ENCODE measurements at places on chromosomes 3 and 15.
A peak's percentile ranks its signal among the peaks of the same experiment; 100 is the strongest.

DNA sequence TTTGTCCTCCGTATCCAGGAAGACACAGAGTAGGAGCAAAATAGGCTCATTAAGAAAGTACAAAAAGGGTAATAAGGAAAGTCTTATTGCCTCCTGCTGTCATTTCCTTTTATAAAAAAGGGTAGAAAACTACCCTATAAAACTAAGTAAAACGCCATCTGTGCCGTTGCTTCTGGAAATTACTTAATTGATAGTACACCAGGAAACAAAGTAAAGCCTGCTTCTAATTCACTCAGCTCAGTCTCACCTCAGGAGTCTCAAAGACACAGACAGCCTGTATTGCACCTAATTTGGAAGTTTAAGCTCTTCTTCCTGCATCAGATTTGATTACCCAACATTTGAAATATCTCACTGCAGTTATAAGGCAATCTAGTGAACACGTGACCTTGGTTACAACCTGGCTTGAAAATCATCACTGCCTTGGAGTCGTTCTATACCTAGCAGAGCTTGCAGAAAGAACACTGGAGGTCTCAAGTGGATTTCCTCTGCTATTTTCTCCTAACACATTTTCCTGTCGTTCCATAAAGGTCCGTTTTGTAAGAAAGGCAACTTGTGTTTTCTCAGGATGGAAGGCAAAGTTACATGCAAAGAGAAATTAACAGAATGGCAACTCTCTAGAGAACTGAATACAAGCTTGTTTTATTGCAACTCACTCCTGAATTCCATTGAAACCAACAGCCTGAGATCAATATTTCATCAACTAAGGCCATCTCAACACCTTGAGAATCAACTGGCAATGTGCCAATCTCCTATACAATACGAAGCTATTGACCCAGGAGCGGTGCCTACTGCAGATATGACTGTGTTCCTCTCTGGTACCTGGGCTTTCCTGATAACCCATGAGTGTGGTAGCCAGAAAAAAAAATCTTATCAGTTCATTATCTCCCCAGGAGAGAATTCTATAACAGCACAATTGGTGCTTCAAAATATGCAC is 203.3 kb upstream of the LMCD1 start:
- H3K4me1 ChIP-seq, result no peaks in the 10 kb centered on the region
- DNase-seq, result no peak
- H3K4me3 ChIP-seq, result no peak overlapping the region
- no peaks in the 10 kb centered on the region for H3K36me3 ChIP-seq
- no peaks in the 10 kb centered on the region for H3K27me3 ChIP-seq

GRCh38 chr3:13492976-13493866 is 13.1 kb downstream of the HDAC11 start:
- H3K4me1 ChIP-seq, result peaks cover 14% of the 10 kb centered on the region
- H3K27me3 ChIP-seq, result no peaks in the 10 kb centered on the region
- H3K27ac ChIP-seq, result no peak overlapping the region
- no peaks in the 10 kb centered on the region for H3K36me3 ChIP-seq
- no peak for DNase-seq

- H3K4me1 ChIP-seq, result peaks cover 26% of the 10 kb centered on the region
- DNase-seq, result no peak
- no peak overlapping the region for H3K4me3 ChIP-seq
- H3K27me3 ChIP-seq, result no peaks in the 10 kb centered on the region
- peaks cover 6% of the 10 kb centered on the region for H3K36me3 ChIP-seq
Observed at GRCh38 chr15:67134067-67134838, 68.9 kb downstream of the SMAD3 start.

- peaks cover 42% of the 10 kb centered on the region for H3K27me3 ChIP-seq
- no peak overlapping the region for H3K27ac ChIP-seq
- no peaks in the 10 kb centered on the region for H3K4me1 ChIP-seq
- no peak for DNase-seq
- H3K36me3 ChIP-seq, result no peaks in the 10 kb centered on the region
Observed at GRCh38 chr3:73351423-73352071, 273.2 kb downstream of the PDZRN3 start.

DNA sequence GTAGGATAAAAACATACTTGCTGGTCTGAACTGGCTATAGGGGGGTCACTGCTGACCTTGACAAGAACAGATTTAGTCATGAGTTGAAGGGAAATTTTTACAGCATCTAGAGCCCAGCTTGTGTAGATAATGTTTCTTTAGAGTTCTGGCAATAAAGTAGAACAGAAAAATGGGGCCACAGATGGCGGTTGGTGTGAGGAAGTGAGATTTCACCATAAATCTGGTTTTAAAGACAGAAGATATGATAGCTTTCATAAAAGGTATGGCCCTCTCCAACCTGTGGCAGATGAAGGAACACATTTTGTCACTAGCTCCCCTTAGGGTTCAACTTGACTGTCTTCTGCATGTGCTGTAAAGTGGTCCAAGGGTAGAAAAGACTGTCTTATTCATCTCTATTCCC is 24.3 kb upstream of the IMPDH2 start:
- H3K27me3 ChIP-seq, result no peaks in the 10 kb centered on the region
- peaks cover 14% of the 10 kb centered on the region for H3K4me1 ChIP-seq
- H3K4me3 ChIP-seq, result no peak overlapping the region
- H3K36me3 ChIP-seq, result peaks cover 75% of the 10 kb centered on the region

- H3K36me3 ChIP-seq, result peaks cover 52% of the 10 kb centered on the region
- no peak for DNase-seq
- H3K27me3 ChIP-seq, result no peaks in the 10 kb centered on the region
Observed at GRCh38 chr3:48621461-48621869, at the start of gene TMEM89. Gene TMEM89 (minus strand): TSS chr3:48621769. CDS start chr3:48621756, 13 bp downstream.

DNA sequence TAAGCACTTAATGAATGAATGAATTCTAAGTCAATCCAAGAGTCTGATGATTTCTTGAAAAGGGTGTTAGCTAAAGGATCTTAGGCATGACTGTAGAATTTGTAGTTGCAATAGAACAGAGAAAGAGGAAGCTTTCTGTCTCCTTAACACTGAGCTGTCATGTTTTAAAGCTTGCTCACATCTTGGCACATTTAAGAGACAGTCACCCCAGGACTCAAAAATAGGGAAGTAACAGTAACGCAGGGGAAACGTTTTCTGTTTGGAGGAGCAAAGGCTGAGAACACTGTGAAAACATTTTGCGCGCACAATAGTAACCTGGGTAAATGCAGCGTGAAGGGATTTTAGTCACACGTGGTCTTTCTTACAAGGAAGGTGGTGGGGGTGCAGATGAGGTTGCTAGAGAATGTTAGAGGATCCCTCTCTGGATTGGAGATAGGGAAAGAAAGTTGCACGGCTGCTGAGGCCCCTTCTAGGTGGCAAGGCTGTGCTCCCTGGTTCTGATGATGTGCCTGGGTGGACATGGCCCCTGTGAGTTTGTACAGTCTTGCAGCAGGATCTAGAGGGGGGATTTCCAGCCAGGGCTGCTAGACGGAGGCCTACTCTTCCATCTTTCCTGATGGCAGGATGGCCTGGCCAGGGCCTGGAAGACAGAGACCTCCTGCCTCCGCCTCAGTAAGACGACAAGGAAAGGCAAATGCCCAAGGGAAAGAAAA is 12.0 kb downstream of the STARD5 start:
- no peaks in the 10 kb centered on the region for H3K27me3 ChIP-seq
- peaks cover 24% of the 10 kb centered on the region for H3K4me1 ChIP-seq
- H3K27ac ChIP-seq, result no peak overlapping the region
- H3K4me3 ChIP-seq, result no peak overlapping the region

DNA sequence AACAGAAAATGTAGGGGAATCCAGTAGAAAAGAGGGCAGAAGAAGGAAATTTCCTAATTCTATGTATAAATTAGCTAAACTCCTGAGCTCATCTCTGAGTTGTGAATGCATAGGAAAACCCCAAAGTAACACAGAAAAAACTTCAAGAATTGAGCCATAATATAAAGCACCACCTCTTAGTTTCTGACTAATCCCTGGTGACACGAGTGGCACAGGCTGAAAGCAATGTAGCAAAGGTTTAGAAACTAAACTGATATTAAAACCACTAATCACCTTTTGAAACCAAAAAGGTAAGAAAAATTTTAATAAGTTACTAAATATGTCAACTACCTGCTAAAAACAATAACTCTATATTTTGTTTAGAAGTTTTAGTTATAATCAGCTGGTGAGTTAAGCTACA is 255.6 kb upstream of the NECTIN3 start:
- DNase-seq, result no peak
- peaks cover 26% of the 10 kb centered on the region for H3K4me1 ChIP-seq
- H3K4me3 ChIP-seq, result no peak overlapping the region
- H3K36me3 ChIP-seq, result no peaks in the 10 kb centered on the region
- no peak overlapping the region for H3K27ac ChIP-seq

GRCh38 chr15:68783226-68784058 is 37.3 kb downstream of the ANP32A start:
- no peak overlapping the region for H3K4me3 ChIP-seq
- no peak overlapping the region for H3K27ac ChIP-seq

GRCh38 chr3:180700941-180701340 is 21.7 kb upstream of the CCDC39 start:
- peak; percentile 61 for DNase-seq
- no peaks in the 10 kb centered on the region for H3K27me3 ChIP-seq
- peak overlapping the region; percentile 15 for H3K4me3 ChIP-seq
- H3K4me1 ChIP-seq, result peaks cover 37% of the 10 kb centered on the region
- H3K27ac ChIP-seq, result peak overlapping the region; percentile 80

DNA sequence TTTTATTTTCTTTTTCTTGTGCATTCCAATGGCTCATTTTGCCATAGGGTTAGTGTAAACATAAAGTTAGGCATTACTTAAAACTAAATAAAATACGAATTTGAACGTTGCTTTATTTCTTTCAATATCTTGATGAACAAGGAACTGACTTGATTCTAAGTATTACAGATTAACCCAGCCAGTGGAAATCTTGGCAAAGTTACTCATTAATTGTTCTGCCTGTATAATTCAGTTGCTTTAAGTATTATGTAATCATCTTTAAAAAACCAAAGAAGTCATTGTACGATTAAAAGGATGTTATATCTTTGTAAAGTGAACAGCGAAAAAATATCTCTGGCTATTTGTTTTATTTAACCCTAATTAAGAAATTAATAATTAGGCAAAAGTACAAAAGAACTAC is 737.9 kb upstream of the BCHE start:
- no peaks in the 10 kb centered on the region for H3K27me3 ChIP-seq
- H3K4me3 ChIP-seq, result no peak overlapping the region
- H3K4me1 ChIP-seq, result no peaks in the 10 kb centered on the region
- H3K27ac ChIP-seq, result no peak overlapping the region
- DNase-seq, result no peak
- no peaks in the 10 kb centered on the region for H3K36me3 ChIP-seq

- H3K27me3 ChIP-seq, result no peaks in the 10 kb centered on the region
- no peaks in the 10 kb centered on the region for H3K36me3 ChIP-seq
- H3K4me3 ChIP-seq, result no peak overlapping the region
- peaks cover 44% of the 10 kb centered on the region for H3K4me1 ChIP-seq
- peak; percentile 14 for DNase-seq
Observed at GRCh38 chr3:15631426-15632211, 30.1 kb downstream of the BTD start.

DNA sequence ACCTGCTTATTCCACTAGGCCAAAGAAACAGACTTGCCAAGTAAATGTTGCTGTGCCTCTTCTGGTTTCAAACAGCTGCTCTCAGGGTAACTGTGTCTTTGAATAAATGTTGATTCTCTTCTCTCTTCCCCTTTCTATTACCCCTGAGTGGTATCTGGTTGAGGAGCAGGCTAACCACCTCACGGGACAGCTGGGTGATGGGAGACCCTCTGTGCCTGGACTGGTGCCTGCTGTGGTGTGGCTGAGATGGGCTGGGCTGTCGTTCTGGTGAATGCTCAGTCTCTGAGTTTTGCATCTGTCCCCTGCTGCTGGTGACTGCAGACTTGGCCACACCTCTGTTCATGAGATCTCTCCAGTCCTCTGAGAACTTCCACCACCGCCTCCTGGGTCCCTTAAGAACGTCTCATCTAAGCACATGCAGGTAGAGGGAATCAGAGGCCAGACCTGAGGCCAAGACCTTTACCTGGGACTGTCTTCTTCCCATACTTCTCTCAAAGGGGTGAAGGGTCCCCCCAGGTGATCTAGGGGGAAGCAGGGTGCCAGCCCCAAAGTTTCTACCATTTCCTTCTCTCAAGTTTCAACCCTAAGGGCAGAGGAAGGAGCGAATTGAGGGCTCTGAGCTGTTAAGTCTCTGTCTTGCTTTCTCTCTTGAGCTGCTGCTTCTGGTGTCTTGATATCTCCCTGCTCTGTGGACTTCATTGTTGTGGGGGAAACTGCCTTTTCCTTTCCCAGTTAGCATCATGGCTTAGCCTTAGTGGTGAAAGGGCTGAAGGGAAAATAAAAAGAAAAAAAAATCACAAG is 252.9 kb downstream of the EBLN2 start:
- no peak overlapping the region for H3K27ac ChIP-seq
- H3K4me1 ChIP-seq, result no peaks in the 10 kb centered on the region
- peaks cover 19% of the 10 kb centered on the region for H3K27me3 ChIP-seq
- no peak overlapping the region for H3K4me3 ChIP-seq

- H3K36me3 ChIP-seq, result no peaks in the 10 kb centered on the region
- H3K4me1 ChIP-seq, result no peaks in the 10 kb centered on the region
- H3K4me3 ChIP-seq, result no peak overlapping the region
- no peak for DNase-seq
Observed at GRCh38 chr3:159332535-159333099, 530.8 kb downstream of the MFSD1 start.

DNA sequence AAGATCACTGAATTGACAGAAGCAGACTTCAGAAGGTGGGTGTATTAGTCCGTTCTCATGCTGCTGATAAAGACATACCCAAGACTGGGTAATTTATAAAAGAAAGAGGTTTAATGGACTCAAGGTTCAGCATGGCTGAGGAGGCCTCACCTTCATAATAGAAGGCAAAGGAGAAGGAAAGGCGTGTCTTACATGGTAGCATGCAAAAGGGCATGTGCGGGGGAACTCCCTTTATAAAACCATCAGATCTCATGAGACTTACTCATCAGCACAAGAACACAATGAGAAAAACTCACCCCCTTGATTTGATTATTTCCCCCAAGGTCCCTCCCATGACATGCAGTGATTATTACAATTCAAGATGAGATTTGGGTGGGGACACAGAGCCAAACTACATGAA is 416.3 kb upstream of the EPHA3 start:
- H3K4me3 ChIP-seq, result no peak overlapping the region
- H3K36me3 ChIP-seq, result no peaks in the 10 kb centered on the region
- H3K4me1 ChIP-seq, result no peaks in the 10 kb centered on the region

DNA sequence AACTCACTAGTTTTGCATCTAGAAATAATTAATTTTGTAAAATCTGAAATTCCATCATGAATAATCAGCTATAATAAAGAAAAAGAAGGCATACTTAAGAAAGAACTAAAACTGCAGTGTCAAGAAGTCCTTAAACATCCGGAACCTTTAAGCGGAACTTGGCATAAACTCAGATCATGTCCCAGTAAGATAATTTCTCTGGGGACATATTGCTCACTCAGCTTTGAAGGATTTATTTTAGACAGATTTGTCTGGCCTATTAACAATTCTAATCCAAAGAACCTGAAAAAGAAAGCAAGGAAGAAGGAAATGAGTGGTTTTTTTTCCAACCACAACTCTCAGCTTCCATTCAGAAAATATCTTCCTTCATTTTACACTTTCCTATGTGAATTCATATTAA is 850.3 kb downstream of the ROBO1 start:
- H3K27me3 ChIP-seq, result no peaks in the 10 kb centered on the region
- peaks cover 11% of the 10 kb centered on the region for H3K4me1 ChIP-seq
- no peak overlapping the region for H3K27ac ChIP-seq
- H3K36me3 ChIP-seq, result peaks cover 5% of the 10 kb centered on the region
- DNase-seq, result no peak
- no peak overlapping the region for H3K4me3 ChIP-seq

GRCh38 chr3:153783106-153783505 is 338.1 kb upstream of the ARHGEF26 start:
- no peak for DNase-seq
- H3K36me3 ChIP-seq, result no peaks in the 10 kb centered on the region
- H3K27ac ChIP-seq, result no peak overlapping the region
- H3K27me3 ChIP-seq, result no peaks in the 10 kb centered on the region
- no peaks in the 10 kb centered on the region for H3K4me1 ChIP-seq

- no peak overlapping the region for H3K4me3 ChIP-seq
- peaks cover 20% of the 10 kb centered on the region for H3K4me1 ChIP-seq
- no peaks in the 10 kb centered on the region for H3K36me3 ChIP-seq
Observed at GRCh38 chr15:71341811-71342550, 226.7 kb downstream of the THSD4 start.
